ENCODE measurements at places on chromosomes 2 and 18. TPM values are rescaled to one million over a fixed set of nuclear protein-coding genes. Genes with fewer than 3 reads are reported as not detected.

The FAM237A gene
- not detected for total RNA-seq

The GYPC gene
- total RNA-seq, result 29.0 TPM

The GAREM1 gene
- 10.3 TPM for total RNA-seq

The TRABD2A gene
- 0.77 TPM for total RNA-seq

The NLRC4 gene
- 0.11 TPM for total RNA-seq

The MYO3B gene
- 9.1 TPM for total RNA-seq

The LYPD6 gene
- total RNA-seq, result 18.4 TPM

The ATP9B gene
- 91.6 TPM for total RNA-seq

The UGT1A10 gene
- total RNA-seq, result not detected

The LANCL1 gene
- 88.8 TPM for total RNA-seq

The SERPINB12 gene
- total RNA-seq, result not detected

The GTF2A1L gene
- total RNA-seq, result 17.0 TPM

The MAPRE3 gene
- 21.6 TPM for total RNA-seq

The EXOC6B gene
- total RNA-seq, result 69.8 TPM

The PDE6D gene
- total RNA-seq, result 28.9 TPM

The MROH2A gene
- not detected for total RNA-seq

The ARL5A gene
- total RNA-seq, result 96.2 TPM

The KRTCAP3 gene
- not detected for total RNA-seq

The TEX44 gene
- not detected for total RNA-seq

The BIRC6 gene
- 306 TPM for total RNA-seq

The POMC gene
- 3.4 TPM for total RNA-seq

The CCBE1 gene
- total RNA-seq, result 4.8 TPM

The FOXD4L1 gene
- total RNA-seq, result not detected

The DSC2 gene
- total RNA-seq, result 20.9 TPM

The CD226 gene
- 5.2 TPM for total RNA-seq

The AQP12B gene
- not detected for total RNA-seq

All from camera-type eye (tissue), 1 donor.